HepG2 (cell line): ENCODE measurements at places on chromosomes 1 and 21.
A peak's percentile ranks its signal among the peaks of the same experiment; 100 is the strongest.

DNA sequence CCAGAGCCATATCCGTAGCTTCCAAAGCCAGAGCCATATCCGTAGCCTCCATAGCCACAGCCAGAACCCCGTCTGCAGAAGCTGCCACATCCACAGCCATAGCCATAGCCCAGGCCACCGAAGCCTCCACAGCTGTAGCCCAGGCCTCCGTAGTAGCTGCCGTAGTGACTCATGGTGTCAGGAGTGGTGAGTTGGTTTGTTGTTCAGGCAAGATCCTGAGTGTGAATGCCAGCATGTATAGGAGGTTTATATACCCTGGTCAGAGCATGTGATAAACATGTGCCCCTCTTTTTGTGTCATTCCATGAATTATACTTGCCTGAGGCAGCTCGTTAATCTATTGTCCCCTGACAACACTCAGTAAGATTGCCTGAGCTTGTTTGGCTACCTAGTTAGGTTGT is at the start of gene KRTAP19-1:
Gene KRTAP19-1, minus strand, starts transcription at position 223 of the 400 bp plus-strand sequence. Its CDS starts 50 bp downstream, at position 173.
- DNase-seq = no peak

DNA sequence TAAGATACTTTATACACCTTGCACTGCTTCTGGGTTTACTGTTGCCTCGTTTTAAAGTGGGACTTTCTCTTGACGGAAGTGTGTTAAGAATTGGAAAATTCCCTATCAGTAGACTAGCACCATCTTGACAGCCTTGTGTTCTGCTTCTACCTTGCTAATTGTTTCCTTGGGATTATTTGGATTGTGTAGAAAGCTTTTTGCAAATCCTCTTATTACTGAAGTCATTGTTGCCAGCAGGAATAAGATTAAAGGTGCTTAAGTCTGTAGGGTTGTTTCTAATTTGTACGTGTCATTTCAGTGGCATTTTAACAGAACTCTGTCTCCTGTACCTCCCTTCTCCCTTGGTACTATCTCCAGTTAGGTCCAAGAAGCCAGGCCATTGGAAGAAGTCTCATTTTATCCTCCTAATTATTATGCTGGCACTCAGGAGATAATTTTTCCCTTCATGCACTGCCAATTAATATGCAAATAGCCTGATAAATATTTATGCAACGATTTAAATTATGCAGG is 107.7 kb downstream of the POU2F1 start:
- no peak for DNase-seq

GRCh38 chr1:21706151-21706835 is 37.1 kb upstream of the RAP1GAP start:
- DNase-seq = peak; percentile 25

- no peak for DNase-seq
These were observed 199.4 kb downstream of the ZC3H11B start for GRCh38 chr1:219413536-219413935.

- DNase-seq = no peak
These were observed 4.0 kb upstream of the CEP350 start for GRCh38 chr1:179950651-179951050.

DNA sequence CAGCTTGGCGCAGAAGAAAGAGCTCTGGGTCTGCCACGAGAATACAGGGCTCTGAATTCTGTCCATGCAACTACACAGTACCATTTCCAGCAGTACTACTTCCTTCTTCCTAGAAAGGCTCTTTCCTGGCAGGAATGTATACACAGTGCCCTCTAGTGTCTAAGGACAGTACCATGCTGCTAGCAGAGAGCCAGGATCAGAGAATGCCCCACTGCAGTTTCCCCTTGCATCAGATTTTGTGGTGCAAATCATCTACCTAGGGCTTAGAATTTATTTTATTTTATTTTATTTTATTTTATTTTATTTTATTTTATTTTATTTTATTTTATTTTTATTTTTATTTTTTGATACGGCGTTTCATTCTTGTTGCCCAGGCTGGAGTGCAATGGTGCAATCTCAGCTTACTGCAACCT is 50.8 kb downstream of the PAX7 start:
- DNase-seq = peak; percentile 53

GRCh38 chr1:84159533-84160240 is 15.6 kb downstream of the PRKACB start:
- DNase-seq = no peak

DNA sequence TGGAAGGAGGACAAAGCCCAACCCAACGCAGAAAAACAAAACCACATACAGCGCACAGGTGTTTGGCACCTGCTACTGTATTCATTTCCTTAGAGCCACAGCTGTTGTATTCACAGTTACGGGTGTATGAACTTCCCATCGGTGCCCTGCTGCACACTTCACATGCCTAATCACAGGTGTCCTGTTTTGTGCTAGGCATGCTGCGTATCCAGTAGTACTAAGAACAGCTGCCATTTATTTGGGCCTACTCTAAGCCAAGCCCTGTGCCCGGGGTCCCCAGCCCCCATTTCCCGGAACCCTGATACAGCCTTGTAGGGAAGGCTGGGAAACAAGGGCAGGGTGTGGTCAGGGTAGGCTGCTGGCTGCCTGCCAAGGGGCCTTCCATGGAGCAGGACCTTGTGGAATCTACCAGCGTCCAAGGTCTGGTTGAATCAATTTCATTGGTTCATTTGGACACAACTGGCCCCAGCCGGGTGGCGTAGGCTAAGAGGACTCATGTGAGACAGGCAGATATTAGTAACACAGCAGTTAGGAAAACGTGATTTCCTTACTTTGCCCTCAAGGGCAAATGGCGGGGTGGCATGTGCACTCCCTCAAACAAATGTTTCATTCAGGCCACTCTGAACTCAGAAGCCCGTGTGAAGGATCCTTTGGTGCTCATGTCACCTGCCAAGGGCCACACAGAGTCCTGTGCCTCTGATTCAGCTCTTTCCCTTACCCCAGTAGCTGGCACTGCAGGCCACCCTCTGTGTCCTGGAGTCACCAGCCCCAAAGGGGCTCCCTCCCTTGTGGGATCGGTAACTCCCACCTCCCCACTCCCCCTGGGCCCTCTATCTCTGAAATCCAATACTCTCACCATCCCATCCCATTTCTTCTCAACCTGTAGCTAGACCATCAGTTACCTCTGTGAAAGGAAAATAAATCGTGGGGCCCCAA is 986 bp upstream of the RNF186 start:
- peak; percentile 77 for DNase-seq

GRCh38 chr1:29975036-29975694 is 738.8 kb downstream of the PTPRU start:
- peak; percentile 5 for DNase-seq

DNA sequence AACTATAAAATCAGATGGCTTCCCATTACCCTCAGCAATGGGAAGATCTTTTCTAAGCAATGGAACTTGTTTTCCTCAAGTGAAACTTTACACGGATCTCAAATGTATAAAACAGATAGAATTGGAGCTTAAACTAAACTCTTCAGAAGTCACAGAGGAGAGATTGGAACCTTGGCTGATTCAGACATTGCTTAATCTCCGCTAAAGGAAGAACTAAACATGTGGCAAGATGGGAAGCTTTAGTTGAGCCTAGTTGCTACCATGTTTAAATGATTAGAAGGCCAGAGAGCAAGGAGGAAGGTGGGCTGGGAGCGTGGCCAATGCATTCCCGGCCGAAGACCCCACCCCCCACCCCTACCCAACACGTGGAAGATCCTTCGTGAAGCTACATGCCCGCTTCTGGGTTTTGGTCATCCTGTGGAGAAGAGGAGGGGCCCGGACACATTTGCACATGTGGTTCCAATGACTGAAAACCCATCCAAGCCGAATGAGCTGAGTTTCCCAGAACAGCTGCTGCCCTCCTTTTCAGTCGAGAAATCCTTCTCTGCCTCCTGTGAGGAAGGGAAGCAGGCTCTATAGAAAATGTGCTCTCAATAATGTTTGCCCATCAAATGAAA is 164.3 kb downstream of the MIS18A start:
- DNase-seq = no peak

GRCh38 chr1:26907071-26907917 is 6.5 kb downstream of the NR0B2 start:
- peak; percentile 77 for DNase-seq

DNA sequence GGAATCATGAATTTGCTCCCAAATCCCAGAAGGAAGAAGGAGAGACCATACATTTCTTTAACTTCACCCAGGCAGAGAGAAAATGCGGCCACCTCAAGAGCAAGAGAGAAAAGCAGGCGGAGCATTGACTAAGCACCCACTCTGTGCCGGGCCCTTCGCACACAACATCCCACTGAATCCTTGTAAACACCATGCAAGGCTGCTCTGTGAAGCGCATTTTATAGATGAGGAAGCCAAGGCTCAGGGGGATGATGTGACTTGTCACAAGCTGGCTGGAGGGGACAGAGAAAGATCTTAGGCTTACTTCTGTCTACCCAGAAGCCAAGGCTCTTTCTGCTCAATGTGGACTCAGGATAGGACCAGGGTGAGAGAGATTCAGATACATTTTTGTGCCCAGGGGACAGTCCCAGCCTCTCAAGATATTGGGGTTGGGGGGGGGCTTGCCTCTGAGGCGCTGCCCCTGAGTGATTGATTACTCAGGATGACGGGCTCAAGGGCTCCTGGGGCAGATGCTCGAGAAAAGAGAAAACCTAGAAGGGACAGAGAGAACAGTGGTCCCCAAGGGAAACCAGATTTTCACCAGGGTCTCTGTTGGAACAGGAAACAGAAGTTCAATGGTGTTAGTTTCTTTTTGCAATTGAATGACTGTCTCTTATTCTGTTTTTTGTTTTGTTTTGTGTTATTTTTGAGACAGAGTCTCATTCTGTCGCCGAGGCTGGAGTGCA is 19.5 kb downstream of the PADI2 start:
- no peak for DNase-seq

GRCh38 chr1:7420470-7421100 is 350.5 kb upstream of the VAMP3 start:
- no peak for DNase-seq

GRCh38 chr1:14415396-14415795 is 183.1 kb upstream of the KAZN start:
- DNase-seq = no peak

GRCh38 chr1:224070521-224070920 is 43.4 kb upstream of the FBXO28 start:
- DNase-seq = no peak

DNA sequence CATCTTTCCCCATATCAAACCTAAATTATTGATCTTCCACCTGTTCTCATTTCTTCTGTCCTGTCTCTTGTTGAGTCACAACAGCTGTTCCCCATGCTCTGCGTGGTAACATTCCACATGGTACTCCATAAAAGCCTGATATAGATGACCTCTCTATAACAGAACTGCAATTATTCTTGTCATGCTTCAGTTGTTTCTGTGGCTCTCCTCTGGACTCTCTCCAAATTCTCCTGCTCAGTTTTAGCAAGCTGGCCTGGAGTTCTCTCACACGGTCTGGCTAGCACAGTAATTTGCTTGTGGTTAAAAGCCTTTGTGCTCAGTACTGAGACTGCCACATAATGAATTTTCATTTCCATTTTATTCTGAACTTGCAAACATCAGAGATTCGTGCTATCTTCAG is 10.6 kb upstream of the LRRC39 start:
- DNase-seq = no peak

GRCh38 chr1:50156241-50157010 is 47.7 kb downstream of the ELAVL4 start:
- DNase-seq = no peak

GRCh38 chr1:242723044-242723716 is 198.7 kb upstream of the PLD5 start:
- DNase-seq = no peak

GRCh38 chr1:221782970-221783369 is 41.1 kb upstream of the DUSP10 start:
- DNase-seq = no peak

DNA sequence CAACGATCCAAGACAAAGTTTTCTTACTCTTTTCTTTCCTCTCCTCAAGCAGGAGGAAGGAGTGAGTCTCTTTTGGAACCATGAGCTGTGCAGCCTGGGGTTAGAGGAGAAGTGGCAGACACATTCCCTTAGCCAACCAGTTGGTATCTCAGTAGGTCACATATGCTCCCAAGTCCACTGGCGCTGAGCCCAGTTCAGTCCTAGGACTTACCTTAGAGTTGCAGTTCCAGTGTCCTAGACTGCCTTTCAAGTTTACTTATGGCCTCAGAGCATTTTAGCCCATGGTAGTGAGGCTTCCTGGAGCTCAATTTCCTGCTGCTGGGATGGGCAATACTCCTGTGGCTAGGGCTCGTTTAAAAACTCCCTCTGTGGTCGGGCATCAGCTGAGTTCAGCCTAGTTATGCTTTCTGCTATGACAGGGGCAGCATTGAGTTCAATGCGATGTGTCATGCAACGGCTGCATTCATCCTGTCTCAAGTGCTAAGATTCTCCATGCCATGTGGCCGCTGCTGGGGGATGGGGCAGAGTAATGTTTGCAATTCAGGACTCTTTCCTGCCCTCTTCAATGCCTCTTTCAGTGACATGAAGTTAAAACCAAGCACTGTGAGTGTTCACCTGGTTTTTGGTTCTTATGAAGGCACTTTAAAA is 103.8 kb downstream of the LRRC7 start:
- DNase-seq = no peak

DNA sequence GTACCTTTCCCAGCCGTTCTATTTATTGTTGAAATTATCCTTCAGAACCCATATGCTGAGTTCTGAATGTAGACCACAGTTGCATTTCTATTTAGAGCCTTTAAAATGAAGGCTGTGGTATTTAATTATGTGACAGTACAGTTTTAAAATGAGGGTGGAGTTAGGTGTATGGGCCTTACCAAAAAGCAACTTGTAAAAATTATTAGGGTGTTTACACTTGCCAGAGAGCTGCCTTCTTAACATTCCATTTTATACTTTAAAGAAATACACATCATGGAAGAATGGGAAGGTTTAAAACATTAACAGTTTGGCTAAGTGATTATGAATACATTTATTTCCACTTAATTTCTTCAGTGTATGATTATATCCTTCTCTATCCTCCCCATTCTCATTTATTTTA is 75.7 kb downstream of the RASAL2 start:
- DNase-seq = no peak

DNA sequence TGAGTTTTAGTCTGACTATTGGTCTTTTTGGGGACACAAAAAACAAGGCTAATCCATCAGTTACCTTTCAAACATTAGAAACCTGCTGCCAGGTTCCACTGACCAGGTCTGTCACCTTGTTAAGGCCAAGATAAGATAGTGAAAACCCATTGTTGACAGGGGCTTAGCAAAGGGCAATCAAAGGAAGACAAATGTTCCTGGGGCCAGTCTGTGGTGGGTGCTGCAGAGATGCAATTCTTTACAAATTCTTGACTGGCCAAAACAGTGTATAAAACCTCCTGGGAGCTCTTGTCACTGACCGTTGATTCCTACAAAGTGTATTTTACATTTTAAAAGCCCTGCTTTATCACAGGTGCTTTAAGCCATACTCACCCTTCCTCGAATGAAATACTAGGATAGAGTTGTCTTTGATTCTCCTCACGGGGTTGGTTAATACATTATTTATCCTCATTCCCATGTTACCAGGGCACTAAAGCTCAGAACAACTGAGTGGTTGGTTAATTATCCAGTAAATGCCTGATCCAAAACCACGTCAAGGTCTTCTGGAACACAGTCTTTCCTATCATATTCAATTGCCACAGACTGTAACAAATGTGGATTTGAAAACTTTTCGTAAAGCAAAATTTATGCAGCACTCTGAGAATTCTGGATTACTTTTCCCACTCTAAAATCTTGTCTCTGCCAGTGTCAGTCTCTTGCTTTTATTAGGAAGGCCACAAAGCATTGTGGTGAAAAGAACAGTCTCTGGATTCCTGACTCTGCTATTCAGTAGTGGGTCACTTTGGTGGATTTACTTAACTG is 77.2 kb downstream of the NRIP1 start:
- no peak for DNase-seq
